ENCODE measurements at places on chromosomes 12 and 14.

DNA sequence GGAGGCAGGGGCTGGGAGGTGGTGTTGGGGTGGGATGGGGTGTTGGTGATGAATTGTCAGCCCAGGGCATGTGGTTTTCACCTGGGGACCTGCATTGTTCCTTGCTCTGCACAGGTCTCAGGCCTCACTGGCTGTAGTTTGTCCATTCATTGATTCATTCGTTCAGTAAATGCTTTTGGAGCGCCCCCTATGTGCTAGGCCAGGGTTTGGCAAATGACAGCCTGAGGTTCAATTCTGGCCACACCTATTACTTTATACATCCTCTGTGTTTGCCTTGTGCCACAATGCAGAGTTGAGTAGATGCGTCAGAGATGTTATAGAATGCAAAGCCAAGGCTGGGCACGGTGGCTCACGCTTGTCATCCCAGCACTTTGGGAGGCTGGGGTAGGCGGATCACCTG is 4.7 kb downstream of the ADCK1 start:
- DNase-seq = no peak

DNA sequence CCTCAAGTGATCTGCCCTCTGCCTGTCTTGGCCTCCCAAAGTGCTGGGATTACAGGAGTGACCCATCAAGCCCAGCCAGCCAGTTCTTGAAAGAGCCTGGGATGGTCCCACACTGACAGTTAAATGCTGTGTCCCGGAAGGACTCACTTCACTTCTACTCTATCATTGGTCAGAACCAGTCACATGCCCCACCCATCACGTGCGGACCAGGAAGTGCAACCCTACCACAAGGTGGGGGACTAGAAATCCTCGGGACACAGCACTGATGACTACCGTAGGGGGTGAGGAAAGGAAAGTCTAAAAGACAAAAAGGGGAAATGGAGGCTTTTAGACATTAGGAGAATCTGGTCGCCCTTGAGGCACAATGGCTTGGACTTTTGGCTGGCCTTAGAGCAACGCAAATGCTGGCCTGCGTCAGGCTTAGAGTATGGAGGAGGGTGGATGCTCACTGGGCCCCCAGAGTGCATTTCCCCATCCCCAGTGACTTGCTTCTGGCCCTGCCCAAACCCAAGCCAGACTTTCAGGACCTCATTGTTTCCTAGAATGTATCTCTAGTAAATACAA is 207.7 kb downstream of the TTC8 start:
- DNase-seq = no peak

DNA sequence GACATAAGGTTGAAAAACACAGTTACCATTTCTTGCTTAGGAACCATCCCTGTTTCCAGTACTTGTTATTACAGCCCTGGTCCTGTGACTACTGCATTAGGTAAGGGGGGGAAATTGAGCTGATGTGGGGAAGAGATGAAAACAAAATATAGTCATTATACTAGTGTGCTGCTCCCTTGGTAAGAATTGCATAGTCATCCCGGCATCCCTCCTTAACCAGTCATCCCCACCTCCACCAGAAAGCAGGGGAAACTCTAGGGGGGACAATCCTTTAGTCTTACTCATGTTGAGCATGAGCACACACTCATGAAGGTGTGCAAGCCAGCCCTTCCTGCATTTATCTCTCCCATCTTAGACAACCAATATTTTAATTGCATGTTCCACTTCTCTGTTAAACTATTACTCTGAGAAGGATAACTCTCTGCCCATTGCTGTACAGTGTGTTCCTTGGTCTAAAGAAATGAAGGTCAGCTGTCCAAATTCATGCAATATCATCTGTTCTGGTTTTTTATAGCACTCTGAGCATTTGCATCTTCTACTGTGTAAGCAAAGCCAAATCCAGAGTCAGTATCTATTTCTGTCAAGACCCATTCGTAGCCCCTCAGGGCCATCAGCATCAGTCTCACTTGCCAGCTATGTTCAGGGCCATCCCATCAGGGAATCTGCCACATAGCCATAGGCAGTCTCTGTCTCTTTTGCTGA is 46.8 kb downstream of the TMEM30B start:
- no peak for DNase-seq

- DNase-seq = no peak
These were observed 97.0 kb downstream of the TPH2 start for GRCh38 chr12:72035625-72036024.

DNA sequence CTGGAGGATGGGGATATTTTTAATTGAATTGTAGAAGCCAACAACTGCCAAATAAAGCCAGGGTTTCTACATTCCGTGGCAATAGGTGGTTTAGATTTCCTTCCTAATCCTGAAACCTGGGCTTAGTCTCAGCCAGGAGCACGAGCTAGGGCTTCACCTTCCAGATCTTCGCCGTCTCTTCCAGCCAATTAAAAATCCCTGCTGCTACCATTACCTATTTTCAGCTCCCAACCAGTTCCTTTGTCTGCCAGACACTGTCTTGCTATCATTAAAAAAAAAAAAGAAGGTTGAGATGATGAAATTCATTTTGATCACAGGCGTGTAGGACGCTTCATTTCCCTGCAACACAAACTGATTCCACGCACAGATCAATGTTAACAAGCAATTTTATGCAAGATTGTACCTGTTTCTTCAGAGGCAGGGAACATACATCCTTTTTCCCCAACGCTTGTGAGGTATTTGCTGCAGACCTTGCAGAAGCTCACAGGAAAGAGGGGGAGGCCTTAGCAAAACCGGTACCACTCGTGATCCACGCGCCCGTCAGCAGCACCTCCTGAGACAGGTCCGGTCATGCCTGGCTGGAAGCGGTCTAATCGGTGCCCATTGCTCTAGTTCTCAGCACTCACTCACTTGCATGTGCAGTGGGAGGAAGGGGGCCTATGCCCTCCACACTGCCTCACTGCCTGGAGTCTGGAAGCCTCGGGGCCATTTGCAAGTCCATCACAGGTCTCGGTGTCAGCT is 65.1 kb downstream of the SLC6A12 start:
- DNase-seq = no peak

- DNase-seq = no peak
These were observed 330.7 kb downstream of the CACNA1C start for GRCh38 chr12:2383325-2384028.

- DNase-seq = no peak
These were observed 34.0 kb downstream of the CHGA start for GRCh38 chr14:92956961-92957360.

DNA sequence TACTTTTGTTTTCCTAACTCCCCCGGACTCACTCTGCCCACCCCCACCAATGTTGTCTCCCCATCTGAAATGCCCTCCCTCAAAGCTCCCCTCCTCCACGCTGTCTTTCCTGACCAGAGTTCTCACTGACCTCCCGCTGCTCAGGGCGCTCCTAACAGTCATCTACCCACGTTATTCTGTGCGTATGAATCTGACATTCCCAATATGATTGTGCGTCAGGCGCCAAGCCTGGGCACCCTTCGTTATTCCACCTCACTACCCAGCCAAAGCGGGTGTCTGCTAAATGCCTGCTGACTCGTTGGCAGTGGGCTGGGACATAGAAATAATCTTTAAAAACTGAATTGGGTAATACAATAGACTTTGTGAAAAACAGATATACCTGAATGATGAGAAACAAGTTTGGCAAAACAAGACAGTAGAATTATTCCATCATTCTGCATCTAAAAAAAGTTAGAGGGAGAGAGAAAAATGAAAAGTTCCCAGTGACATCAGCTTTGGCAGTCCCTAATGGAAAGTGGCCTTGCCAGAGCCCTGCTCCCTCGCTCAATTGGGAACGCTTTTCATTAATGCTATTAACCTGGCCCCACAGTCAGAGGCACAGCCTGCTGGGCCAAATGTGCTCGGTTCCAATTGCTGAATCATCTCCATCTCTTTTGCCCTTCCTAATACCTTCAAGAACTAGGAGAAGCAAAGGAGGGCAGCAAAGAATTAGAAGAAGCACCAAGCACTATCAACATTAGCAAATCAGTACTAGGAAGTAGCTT is 74.0 kb upstream of the PLXNC1 start:
- DNase-seq = no peak

GRCh38 chr14:103041464-103041863 is 15.9 kb downstream of the CDC42BPB start:
- no peak for DNase-seq

DNA sequence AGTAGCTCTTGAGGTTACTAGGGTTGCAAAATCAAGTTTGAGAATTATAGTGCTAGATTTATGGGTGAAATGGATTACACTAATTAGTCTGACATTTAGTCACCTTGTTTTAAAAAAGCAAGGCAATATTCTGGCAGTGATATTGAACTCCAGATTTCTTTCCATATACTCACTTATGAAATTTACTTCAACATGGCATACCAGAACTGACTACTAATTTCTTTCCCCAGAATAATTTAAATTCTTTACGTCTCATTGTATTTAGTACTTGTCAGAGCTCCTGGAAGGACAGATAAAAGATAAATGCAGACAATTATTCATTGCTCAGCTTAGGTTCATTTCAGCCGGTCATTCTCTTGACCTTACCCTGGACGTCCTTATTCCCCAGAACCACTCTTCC is 24.3 kb downstream of the EMP1 start:
- no peak for DNase-seq

DNA sequence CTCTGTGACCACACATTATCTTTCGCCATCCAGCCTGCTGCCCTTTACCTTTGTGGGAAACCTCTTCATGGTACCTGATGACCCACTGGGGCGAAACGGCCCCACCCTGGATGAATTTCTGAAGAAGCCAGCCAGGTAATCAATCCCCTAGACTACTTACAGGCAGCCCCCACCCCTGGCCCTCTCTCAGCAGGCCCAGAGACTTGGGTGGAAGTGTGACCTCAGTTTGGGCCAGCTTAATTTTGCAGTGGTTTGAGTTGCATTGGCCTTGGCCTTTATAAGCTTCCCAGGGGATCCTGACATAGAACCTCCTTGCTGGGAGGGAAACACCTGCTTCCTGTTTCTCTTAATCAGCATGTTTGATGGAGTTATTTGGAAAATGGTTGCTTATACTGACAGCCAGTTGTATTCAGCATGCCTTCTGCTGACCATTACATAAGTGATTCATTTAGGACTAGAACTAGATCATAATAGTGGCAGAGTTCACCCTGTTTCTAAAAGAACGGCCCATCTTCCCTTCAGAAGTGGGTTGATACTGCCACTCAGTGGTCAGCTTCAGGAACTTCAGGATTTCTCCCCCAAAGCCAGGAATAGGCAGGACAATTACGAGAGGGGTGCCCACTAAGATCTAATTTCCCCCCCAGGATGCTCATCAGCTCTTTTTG is 6.1 kb downstream of the SDR39U1 start:
- no peak for DNase-seq

DNA sequence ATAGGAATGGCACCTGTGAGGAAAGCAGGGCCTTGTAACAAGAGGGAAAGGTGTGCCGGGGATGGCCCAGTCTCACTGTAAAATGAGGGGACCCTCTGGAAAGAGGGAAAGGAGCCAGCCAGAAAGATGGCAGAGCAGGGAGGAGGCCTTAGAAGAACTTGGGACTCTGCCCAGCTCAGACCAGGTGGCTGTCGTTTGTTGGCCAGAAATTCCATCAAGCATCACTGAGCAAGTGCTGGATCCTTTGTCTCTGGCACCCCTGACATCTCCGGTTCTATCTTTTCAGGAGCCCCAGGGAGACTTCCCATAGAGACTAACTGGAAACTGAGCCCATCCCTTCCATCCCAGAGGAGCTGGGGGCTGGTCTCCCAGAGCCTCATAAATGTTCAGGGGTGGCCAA is 43.3 kb downstream of the DEGS2 start:
- DNase-seq = no peak

DNA sequence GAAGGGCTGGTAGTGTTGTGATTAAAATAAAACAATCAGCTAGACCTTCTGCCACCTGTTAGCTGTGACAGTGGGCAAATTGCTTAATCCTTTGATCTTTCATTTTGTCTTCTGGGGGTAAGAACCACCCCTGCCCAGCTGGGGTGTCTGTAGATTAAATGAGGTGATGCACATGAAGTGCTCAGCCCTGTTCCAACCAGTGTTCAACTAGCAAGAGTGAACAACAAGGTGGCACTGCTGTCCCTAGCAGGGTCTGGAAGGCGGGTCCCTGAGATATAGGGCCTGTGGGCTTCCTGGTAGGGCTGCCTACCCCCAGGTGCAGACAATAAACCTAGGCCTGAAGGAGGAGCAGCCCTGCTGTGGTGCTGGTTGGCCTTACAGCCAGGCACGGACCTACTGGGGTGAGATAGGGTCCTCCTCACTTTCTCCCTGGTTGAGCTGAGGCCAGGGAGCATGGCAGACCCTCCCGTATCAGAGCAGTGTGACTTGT is 60.6 kb downstream of the ARL6IP4 start:
- DNase-seq = no peak

DNA sequence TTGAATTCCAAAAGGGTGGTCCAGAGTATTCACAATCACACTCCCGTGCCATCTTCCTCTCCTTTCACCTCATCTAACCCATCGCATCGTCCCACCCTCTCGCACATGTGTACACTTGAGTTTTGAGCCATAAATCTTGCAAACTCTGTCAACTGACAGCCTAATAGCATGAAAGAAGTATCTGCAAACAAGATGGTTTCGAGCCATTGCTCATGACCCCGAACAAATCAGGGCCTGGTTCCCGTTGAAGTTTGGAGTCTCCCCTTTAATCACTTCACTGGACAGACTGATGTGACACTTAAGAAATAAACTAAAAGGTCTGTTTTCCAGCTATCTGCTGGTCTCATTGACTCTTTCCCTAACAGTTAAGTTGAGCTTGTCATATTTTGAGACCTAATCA is 223.6 kb upstream of the SOX5 start:
- DNase-seq = no peak

- DNase-seq = no peak
These were observed 1317.6 kb downstream of the TMEM121 start for GRCh38 chr14:106843951-106844483.

Data from T follicular helper cell (primary cell).